ENCODE measurements at places on chromosomes 7 and 10.

DNA sequence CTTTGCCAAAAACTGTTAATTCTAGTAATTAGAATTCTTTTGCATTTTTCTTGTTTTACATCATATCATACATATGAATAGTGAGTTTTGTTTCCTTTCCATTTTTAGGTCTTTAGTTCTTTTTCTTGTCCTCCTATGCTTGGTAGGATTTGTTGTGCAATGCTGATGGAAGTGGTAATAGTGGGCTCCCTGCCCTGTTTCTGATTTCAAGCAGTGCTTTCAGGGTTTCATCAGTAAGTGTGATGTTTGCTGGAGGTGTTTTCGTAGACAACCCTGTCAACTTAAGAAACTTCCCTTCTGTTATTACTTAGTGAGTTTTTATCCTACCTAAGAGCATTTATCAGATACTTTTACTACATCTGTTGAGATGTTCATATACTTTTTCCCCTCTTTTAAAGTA lies 50.5 kb downstream of the CSGALNACT2 start:
- no peak for DNase-seq

DNA sequence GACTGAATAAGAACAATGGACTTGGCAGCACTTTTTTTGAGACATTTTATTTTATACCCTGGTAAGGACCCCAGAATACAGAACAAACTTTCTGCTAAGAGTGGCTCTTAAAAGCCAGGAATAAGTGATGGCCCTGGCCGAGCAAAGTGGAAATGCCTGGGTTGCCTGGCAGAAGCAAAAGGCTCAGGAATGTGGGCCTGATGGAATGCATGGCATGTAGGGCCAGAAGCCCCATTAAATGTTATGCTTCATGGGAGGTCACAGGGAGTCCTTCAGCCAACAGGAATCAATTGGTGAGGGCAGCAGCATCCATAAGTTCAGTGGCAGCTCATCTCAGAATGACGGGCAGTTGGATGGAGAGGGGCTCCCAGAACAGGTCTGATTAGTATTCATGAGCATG lies 301.5 kb upstream of the CACNA2D1 start:
- no peak for DNase-seq

- no peak for DNase-seq
Measured at GRCh38 chr10:72315611-72316385, 38.9 kb downstream of the DNAJB12 start.

DNA sequence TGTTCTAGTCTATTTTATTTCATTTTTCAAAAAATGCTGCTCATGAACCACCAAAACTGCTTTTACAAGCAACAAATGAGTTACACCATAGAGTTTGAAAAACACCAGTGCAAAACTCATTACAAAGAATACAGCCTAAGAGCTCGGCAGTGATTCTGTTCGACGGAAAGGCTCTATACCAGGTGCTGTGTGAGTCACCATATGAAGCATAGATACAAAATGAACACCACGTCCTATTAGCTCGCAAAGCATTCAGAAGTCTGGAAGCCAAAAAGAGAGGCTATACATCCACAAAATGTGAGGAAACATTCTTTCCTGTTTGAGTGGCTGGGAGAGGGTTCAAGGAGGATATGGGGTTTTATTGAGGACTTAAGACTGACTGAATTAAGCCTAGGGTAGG lies 136.1 kb downstream of the ATE1 start:
- no peak for DNase-seq

- no peak for DNase-seq
Measured at GRCh38 chr7:135886345-135887132, 90.6 kb downstream of the MTPN start.

GRCh38 chr7:141695803-141696289 lies 6.1 kb downstream of the DENND11 start:
- no peak for DNase-seq

DNA sequence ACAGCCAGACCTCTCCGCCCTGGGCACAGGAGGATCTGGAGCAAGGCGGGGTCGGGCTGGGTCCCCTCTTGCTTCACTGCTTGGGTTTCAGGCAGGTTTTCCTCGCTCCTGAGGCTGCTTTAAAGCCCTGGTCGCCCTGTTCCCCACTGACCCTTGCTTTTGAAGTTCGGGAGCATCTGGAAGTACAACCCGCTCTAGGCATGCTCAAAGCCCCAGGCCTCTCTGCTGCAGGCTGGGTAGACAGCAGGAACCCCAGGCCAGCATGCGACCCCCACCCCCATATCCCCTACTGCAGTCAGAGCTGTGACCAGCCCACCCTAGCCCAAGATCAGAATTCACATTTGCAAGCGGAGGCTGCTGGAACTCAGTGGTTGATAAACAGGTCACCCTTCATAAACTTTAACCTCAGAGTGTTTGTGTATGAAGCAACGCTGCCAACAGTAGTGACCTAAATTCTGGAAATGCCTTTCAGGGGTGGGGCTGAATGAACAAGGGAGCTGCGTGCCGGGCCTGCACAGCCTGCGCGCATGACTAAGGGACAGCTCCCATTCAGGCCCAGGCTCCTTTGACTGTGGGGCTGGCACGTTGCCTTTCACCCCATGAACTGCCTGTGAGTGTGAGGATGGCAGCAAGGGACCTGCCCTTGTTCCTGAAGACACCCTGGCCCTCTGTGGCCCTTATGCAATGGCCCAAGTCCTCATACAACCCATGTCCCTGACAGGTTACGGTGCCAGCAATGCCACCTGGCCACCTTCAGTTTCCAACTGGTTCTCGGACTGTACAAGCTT lies 52.5 kb downstream of the PROSER2 start:
- DNase-seq, result no peak

DNA sequence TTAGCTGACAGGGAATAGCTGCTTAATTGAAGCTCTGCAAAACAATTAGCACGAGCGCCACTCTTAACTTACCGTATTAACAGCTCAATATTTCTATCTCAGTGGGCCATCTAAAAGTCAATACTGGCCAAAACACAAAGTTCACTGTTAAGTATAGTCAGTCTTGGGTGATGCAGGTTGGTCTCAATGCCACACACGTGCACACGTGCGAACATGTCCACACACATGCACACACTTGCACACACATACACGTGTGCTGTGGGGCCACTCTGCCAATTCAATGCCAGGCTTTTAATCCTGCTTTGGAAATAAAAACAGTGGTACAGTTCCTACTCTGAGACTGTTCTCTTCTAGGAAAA lies 105.1 kb downstream of the GRB10 start:
- no peak for DNase-seq

- DNase-seq, result no peak
Measured at GRCh38 chr10:5373307-5373706, 8.5 kb downstream of the UCN3 start.

- no peak for DNase-seq
Measured at GRCh38 chr10:78686444-78687060, 382.2 kb upstream of the ZMIZ1 start.

DNA sequence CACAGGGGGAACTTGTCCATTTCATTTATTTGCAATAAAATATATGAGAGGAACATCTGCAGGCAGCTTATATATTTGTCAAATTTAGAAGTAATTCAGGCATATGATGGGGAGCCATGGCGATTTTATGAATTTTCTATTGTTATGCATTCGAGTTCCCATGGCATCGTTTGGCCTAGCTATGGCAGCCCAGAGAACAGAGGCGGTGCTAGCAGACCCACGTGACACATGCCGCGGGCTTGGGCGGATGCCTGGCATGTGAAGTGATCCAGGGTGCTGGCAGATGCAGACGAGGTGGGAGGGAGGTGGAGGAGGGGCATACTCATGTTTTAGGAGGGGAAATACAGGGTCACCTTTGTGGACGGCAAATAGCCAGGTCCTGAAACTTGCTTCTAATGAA lies 560.0 kb upstream of the GALNT17 start:
- no peak for DNase-seq

DNA sequence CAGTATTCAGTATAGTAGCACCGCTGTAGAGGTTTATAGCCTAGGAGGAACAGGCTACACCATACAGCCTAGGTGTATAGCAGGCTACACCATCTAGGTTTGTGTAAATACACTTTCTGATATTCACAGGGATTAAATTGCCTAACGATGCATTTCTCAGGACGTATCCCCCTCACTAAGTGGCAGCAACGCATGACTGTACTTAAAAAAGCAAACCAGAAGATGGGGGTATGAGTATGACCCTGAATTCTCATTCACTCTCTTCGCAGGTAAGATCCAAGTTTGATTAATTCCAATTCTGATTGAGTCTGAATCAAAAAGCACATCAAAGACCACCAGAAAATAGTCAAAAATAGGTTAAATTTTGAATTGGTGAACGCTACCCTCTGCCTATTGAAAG lies 972 bp downstream of the ORC5 start:
- DNase-seq, result no peak

DNA sequence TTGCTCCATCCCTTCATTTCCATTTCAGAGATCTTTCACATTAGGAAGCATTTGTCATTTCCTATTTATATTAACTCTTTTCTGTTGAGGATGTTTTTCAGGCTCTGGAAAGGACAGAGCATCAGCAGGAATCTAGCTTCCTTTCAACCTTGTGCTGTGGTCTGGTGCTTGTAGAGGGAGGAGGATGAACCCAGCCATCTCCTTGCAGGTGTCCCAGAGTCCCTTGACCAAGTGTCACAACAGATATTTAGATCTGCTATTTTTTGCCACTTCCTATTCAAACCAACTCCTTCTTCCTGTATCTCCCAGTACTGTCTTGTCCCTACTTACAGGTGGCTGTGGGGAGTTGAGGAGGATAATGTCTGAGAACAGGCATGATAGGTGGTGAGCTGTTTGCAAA lies 742.8 kb downstream of the GRID1 start:
- DNase-seq, result no peak

GRCh38 chr7:52909131-52909530 lies 126.3 kb upstream of the POM121L12 start:
- no peak for DNase-seq

- no peak for DNase-seq
Measured at GRCh38 chr10:47081264-47081663, 170.0 kb downstream of the PTPN20 start.

- DNase-seq, result no peak
Measured at GRCh38 chr10:84607044-84607443, 278.7 kb downstream of the CCSER2 start.

DNA sequence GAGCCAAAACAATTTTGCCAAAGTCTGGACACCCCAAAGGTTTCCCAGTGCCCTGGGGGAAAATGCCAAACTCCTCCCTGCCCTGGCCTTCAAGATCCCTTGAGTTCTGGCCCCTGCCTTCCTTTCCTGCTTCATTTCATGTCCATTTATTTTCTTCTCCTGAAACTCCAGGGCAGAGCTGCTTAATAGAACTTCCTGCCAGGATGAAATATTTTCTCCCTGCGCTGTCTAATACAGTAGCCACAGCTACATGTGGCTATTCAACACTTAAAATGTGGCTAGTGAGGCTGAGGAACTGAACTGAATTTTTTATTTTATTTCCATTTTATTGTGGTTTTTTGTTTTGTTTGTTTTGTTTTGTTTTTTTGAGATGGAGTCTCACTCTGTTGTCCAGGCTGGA lies 49.6 kb downstream of the COL13A1 start:
- DNase-seq, result no peak

DNA sequence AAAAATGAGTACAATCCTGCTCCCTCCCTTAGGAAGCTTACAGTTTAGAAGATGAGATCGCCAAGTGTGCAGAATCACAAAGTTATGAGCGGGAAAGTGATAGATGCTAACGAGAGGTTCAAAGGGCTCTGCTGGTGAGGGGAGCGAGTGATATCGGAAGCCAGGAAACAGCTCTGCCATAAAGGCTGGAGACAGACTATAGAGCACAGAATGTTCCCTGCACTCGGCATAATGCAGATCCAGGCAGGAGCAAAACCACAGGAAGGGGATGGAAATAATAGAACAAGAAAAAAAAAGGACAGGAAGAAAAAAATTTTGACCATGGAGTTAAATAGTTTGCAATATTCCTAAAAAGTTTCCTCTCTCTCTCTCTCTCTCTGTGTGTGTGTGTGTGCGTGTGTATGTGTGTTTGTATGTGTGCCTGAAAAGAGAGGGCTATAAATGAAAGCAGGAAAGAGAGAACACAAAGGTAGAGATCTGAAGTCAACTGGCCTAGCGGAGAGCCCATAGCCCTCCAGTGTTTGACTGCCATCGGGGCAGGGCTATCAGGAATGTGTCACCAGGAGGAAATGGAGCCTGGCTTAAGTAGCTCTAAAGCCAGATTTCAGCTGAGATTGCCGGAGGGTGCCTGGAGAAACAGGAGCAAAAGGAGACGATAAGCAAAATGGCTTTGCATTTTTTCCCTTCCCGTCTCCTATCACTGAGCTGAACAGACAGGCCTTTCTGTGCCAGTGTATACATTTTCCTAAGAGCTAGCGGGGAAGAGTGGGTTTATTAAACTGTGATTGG lies 175.8 kb upstream of the LYZL1 start:
- no peak for DNase-seq

GRCh38 chr10:119112056-119112455 lies 8.1 kb downstream of the DENND10 start:
- DNase-seq, result no peak

- no peak for DNase-seq
Measured at GRCh38 chr10:30705101-30705624, 75.6 kb upstream of the LYZL2 start.

DNA sequence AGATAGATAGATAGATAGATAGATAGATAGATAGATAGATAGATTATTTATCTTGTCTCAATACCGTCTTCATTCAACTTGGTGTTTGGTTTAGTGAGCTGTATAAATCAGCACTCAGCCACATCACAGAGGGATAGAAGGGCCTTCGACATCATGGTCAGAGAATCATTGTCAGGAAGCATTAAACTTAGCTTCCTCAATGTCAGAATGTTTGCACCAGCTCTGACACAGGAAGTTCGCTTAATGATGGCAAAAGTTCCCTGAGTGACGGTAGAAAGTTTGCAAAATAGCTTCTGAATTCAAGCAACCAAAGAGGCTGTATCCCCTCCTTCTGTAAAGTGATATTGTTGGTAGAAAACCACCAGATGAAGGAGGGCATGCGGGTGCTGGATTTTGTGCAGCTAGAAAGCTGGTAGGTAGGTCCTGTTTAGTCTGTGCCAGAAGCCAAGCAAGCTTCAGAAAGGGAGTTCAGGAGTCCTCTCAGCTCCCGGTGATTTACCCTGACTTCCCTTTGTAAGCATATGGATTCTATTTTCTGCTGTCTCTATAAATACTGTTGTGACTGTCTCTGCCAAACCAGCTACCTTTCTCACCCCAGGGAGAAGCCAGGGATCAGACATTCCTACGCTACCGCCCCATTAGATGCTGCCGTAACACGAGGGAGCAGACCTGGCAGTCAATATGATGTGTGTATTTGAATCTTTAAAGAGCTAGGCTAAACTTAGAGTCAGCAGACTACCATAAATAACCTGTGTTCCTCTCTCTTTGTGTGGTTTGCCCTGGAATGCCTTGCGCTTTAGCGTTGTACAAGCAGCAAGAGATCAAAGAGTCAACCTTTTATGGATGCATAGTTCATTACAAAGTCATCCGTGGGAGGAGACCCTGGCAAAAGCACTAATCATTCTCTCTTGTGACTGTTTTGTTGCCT lies 200.5 kb upstream of the KIAA1217 start:
- no peak for DNase-seq

GRCh38 chr10:101545898-101546297 lies 42.2 kb downstream of the POLL start:
- DNase-seq, result no peak

GRCh38 chr10:117239721-117240620 lies 943 bp upstream of the SLC18A2 start:
- DNase-seq, result no peak

Measured in cortex of kidney (tissue), 1 donor.